ENCODE measurements at places on chromosomes 1 and 21.
A peak's percentile ranks its signal among the peaks of the same experiment; 100 is the strongest.

- DNase-seq, result no peak
These were observed 373.5 kb downstream of the KIF26B start for GRCh38 chr1:245528258-245528635.

DNA sequence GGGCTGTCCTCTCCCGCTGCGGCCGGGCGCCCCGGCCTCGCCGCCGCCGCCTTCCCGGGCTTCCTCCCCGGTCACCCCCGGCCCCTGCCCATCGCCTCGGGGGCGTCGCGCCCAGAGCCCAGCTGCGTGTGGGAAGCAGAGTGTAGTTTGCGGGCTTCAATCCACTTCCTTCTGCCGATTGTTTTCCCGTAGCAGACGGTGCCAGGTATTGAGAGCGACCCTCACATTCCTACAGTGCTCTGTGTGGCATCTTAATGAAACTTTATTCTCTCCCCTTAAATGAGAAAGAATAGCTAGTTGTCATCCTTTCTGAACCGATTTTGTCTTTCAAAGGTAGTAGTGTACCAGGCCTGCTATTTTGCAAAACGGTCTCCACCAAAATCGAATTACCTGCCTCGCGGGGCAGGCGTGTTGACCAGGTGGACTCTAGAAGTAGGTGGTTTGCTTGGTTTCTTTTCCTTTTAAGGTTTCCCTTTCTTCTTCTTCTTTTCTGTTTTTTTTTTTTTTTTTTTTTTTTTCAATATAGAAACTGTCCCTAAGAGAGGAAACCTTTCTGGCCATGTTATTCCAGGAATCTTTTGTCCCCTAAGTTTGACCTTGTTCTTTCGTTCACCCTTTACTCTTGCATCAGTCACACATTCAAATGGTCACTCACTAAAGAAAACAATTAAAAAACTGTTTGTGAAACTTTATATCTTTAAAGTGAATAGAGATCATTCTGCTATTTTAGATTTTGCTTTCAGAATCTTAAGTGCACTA lies 881 bp downstream of the USP25 start:
- DNase-seq, result peak; percentile 84

GRCh38 chr21:44049182-44049581 lies 37.1 kb downstream of the TRAPPC10 start:
- no peak for DNase-seq

GRCh38 chr1:46021046-46021996 lies 111.1 kb downstream of the PIK3R3 start:
- no peak for DNase-seq

GRCh38 chr21:46092811-46093667 lies 4.9 kb upstream of the COL6A2 start:
- no peak for DNase-seq

- no peak for DNase-seq
These were observed 103.2 kb upstream of the CAMK1G start for GRCh38 chr1:209480345-209480744.

DNA sequence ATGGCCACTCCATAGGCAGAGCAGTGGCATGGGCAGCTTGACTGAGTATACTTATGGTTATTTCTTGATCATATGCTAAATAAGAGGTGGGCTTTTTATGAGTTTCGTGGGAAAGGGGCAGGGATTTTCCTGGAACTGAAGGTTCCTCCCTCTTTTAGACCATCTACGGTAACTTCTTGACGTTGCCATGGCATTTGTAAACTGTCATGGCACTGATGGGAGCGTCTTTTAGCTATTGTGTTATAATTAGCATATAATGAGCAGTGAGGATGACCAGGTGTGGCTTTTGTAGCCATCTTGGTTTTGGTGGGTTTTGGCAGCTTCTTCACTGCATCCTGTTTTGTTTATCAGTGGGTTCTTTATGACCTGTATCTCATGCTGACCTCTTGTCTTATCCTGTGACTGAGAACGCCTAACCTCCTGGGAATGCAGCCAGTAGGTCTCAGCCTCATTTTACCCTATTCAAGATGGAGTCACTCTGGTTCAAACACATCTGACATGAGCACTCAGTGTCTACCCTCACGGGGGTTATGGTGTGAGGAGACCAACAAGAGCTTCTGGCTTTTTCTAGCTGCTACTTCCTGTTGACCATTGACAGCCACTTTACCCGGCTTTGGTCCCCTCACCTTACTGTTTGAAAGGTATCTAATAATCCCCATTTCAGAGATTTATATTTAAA lies 71.7 kb downstream of the GALNT2 start:
- DNase-seq, result no peak

GRCh38 chr1:175399795-175400194 lies 207.2 kb upstream of the KIAA0040 start:
- no peak for DNase-seq

- DNase-seq, result no peak
These were observed 36.5 kb upstream of the LRRC3 start for GRCh38 chr21:44418876-44419230.

DNA sequence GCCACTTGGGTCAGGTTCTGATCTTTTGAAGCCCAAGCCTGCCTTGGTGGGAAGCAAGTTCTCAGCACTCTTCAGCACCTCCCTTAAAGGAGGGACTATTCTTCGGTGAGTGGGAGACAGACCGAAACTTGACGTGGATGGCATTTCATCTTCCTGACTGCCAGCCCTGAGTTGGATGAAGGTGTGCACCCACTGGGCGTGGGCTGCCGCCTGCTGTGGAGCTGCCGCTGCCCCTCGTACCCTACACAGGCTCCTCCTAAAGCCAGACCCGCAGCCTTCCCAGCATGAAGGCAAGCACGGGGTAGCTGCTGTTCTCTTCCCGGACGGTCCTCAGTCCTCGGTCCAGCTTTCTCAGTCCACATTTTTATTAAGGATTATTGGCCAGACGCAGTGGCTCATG lies 84.2 kb downstream of the SLC66A1 start:
- no peak for DNase-seq

DNA sequence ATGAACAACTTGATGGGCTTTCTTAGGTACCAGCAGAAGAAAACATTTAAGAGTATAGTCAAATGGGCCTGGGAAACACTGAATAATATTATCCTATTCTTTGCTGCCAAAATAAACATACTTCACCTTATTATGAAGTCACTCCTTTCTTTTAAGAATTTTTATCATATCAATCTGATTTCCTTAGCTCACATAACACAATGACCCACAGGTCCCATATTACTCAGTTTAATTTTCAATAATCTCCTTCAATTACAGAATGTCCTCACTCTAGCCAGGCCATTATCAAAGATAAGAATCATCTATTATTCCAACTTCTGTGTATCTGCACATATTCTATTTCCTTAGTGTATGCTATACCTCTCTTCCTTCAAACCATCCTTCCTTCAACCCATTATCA lies 63.0 kb downstream of the PIGK start:
- no peak for DNase-seq

DNA sequence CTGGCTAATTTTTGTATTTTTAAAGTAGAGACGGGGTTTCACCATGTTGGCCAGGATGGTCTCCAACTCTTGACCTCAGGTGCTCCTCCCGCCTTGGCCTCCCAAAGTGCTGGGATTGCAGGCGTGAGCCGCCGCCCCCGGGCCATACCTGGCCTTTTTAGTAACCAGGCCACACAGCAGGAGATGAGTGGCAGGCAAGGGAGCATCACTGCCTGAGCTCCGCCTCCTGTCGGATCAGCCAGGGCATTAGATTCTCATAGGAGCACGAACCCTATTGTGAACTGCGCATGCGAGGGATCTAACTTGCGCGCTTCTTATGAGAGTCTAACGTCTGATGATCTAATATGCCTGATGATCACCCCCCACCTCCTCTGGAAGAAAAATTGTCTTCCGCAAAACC lies 308.7 kb upstream of the PRMT6 start:
- no peak for DNase-seq

DNA sequence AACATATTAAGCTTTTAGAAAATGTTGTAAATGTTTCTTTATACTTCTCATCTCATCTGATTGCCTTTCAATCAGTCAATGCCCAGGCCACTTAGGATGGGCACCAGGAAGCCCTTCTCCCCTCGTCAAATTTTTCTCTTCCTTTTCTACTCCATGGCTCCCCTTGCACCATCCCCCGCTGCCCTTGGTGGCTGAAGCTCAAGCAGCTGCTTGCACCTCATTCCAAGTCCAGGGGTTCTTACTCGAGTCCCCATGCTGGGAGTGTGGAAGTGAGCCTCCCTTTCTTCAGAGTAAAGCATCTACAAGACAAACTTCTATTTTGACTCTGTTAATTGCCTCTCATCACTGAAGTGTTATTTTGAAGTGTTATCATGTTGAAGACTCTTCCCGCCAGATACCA lies 39.7 kb upstream of the KRTAP11-1 start:
- no peak for DNase-seq

DNA sequence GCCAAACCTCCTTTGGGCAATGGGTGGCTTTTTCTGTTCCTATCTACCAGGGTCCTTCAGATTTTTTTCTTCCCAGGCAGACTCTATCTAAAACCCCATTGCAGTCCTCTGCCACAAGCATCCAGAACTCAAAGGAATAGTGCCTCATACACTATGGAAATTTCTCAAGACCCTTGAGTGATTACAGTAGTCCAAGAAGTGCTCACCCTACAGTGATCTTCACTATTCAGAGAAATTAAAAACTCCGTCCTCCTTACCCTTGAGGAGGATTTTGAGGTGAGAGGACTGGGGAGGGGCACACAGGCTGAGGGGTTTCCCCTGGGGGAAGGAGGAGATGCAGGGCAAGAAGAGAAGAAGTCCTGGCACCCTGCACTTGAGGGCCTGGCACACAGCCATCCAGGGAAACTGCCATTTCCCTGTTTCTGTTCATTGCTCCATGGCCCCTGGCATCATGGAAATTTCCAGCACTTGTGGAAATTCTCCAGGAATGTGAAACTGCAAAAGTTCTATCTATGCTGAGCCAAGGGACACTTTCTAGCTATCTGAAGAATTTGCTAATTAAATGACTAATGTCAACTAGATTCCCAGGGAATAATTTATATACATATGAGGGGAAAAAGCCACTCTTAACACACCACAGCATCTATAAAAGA lies 102.5 kb upstream of the ATP1B1 start:
- DNase-seq, result no peak

DNA sequence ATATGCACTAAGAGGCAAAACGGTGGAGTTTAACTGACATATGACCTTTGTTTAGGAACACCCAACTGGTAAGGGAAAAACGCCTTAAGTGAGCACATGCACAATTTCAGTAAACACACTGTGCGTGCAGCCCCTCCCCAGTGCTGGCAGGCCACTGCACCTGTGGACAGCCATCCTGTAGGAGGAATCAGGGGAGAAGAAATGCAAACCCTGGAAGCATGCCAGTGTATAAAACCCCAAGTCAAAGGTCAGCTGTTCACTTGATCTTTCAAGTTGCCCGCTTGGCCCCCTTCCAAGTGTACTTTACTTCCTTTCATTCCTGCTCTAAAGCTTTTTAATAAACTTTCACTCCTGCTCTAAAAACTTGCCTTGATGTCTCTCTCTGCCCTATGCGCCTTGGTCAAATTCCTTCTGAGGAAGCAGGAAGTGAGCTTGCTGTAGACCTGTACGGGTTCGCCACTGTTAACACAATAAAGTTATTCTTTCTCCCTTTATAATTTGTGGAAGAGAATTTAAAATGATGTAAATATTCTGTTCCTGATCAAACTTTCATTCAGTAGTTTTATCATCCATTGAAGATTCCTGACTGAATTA lies 31.8 kb downstream of the USP25 start:
- DNase-seq, result no peak

GRCh38 chr1:84550826-84551225 lies 23.4 kb downstream of the CTBS start:
- DNase-seq, result no peak

DNA sequence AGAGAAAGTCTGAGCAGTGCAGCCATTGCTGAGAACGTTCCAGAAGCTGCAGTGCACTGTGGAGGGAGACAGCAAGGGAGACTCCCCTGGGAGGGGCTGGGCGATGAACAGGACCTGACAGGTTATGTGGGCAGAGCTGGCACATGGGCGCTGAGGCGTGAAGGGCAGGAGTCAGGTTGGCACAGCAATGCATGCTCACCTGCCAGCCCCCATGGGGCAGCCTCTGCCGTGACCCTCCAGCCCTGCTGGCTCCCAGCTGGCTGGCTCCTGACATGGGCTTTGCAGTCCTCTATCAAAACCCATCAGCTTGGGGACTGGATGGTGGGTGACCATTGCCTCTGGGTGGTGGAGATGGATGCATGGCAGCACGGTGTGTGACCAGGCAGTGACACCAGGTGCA lies 300.3 kb downstream of the CAMTA1 start:
- no peak for DNase-seq

DNA sequence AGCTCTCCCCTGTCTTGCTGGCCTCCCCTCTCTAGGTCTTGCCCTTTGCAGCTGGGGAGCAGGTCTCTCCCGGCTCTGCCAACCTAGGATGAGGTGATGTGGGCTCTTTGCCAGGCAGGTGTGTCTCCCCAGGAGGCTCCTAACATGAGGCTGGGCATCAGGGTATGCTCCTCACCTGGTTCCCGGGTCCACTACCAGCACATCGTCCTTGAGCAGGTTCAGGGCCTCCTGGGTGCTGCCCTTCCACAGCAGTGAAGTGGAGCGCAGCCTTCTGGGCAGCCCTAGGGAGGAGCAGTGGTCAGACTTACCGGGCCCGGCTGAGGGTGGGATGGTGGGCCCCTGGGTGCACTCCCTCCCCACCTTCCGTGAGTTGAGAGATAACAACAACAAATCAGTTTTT lies 17.5 kb downstream of the LACTBL1 start:
- no peak for DNase-seq

- DNase-seq, result no peak
These were observed 382.3 kb downstream of the SIPA1L2 start for GRCh38 chr1:232247669-232248068.

DNA sequence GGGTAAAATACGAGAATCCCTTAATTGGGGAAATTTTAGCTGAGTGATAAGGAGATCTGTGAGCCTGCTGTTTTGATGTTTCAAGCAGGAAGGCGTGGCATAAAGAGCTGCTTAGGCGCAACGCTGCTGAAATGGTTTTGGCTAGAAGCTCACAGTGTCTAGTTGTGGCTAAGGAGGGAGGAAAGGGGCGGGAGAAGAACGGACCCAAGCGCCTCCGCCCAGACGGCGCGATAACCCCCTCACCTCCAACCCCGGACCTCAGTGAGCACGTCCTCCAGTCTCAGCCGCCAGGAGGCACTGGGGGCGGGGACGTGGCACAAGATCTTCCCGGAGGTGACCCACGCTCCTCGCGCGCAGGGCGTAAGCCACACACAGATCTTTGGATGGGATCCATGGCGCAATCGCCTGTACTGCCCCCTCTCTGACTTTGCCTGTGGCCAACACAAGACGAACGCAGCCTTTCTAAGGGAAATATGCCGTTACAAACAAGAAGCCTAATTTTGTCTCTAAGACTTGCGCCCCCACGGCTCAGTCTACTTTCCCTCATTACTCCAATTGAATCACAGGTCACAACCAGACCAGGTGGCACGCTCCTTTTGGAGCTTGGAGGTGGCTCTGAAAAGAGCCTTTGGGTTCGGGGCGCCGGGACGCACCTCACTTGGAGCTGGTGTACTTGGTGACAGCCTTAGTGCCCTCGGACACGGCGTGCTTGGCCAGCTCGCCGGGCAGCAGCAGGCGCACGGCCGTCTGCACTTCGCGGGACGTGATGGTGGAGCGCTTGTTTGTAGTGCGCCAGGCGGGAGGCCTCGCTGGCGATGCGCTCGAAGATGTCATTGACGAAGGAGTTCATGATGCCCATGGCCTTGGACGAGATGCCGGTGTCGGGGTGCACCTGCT lies 23.4 kb upstream of the RNF187 start:
- DNase-seq, result peak; percentile 55
